EL (cell line): ENCODE measurements at places on chromosomes 1 and 21.

- DNase-seq = no peak
Measured at GRCh38 chr1:169707912-169708604, 3.4 kb downstream of the SELL start.

DNA sequence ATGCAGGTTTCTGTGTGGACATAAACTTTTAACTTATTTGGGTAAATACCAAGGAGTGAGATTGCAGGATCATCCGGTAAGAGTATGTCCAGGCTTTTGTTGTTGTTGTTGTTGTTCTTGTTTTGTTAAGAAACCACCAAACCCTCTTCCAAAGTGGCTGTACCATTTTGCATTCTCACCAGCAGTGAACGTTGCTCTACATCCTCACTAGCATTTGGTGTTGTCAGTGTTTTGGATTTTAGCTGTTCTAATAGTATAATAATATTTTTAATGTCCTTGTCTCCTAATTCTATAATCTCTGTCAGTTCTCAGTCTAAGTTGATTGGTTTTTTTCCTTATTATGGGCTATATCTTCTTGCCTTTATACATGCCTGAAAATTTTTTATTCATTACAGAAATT lies 37.8 kb downstream of the TENT5C start:
- DNase-seq = no peak

DNA sequence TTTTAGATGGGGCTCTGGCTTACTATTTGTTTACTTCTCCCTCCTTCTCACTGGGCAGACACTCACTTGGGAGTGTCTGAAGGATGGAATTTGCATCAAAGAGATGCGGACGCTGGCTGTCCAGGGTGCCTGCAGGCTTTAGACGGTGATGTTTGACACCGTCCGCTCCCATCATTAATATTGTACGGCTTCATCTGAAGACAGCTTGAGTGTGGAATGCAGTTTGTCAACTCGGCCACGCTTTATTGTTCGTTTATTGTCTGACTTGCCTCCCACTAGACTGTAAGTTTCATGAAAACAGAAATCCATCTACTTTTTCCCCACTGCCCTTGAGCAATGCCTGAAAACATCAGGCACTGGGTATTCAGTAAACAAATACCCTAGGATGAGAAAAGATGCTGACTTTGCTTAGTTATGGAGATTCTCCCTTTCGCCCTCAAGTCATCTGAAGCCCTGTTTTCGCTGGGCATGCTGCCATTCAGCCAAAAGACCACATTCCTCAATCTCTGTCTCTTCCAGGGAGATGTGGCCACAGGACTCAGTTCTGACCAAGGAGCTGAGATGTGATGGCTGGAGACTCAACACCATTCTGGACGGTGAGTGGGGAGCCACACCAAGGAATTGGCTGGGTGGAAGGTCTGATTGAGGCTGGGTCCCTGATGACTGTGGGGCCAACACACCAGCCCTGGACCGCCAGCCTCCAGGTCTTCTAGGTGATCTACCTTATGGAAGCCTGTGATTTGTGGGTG lies 87.6 kb downstream of the BCAR3 start:
- DNase-seq = peak; percentile 43

GRCh38 chr1:201827321-201828216 lies 1.4 kb upstream of the IPO9 start:
- no peak for DNase-seq

- peak; percentile 51 for DNase-seq
Measured at GRCh38 chr1:53799141-53799540, 39.0 kb downstream of the NDC1 start.

GRCh38 chr1:245822996-245823395 lies 668.2 kb downstream of the KIF26B start:
- DNase-seq = peak; percentile 95

GRCh38 chr1:152953761-152954160 lies 6.8 kb downstream of the SPRR5 start:
- no peak for DNase-seq

- peak; percentile 57 for DNase-seq
Measured at GRCh38 chr1:180912211-180912800, 391 bp upstream of the KIAA1614 start.

GRCh38 chr1:98947071-98947470 lies 57.6 kb downstream of the PLPPR5 start:
- no peak for DNase-seq

GRCh38 chr1:62406576-62406975 lies 30.3 kb upstream of the USP1 start:
- DNase-seq = no peak

GRCh38 chr21:45545691-45546531 lies 3.7 kb upstream of the SLC19A1 start:
- DNase-seq = no peak

- no peak for DNase-seq
Measured at GRCh38 chr21:42350927-42351426, at the start of gene TFF2. Gene TFF2 (minus strand): TSS chr21:42350994. CDS start chr21:42350957, 37 bp downstream.

DNA sequence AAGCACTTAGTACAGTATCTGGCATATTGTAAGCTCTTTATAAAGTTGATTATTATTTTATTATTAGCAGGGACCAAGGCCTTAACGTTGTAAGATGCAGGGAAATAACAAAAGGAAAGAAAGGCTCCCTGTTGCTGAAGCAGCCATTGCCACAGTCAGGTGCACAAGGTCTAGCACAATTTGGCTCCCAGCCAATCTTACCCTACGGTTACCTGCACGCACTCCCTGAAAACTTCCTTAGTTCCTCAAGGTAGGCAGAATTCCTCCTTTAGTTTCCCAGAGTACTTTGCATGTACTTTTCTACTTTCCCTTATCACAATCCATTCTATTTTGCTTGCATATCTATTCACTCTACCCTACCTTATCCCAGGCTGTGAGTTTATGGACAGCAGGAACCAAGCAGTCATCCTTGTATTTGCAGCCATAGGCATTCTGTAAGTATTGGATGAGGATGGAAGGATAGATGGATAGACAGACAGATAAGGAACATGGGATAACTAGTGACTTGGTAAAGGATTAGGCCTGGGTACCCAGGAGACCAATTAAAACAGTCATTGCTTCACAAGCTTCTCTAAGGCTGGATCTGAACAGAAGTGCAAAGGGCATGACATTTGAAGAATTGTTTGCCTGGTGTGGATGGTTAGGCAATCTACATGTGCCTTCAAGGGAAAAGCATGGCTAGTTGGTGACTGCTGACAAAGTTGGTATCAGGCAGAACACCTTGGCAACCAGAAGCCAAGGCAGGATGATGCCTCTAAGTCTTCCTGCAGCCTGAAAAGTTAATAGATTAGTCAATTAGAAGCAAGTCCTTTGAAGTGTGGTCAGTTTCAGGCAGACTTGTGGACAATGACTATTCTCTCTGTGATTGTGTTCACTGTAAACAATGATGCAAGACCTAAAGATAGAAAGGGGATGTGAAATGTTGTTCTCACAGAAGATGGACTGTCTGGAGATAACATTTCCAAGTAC lies 20.8 kb upstream of the JAK1 start:
- DNase-seq = no peak

GRCh38 chr1:88398338-88398737 lies 285.7 kb upstream of the PKN2 start:
- DNase-seq = peak; percentile 6

GRCh38 chr1:39378377-39378776 lies 113.1 kb upstream of the BMP8A start:
- no peak for DNase-seq
